Small intestine (tissue), 16 donors: ENCODE measurements at places on chromosomes 1 and 21. TPM values are rescaled to one million over a fixed set of nuclear protein-coding genes. Genes with fewer than 3 reads are reported as not detected.
A peak's percentile ranks its signal among the peaks of the same experiment; 100 is the strongest.

- H3K27ac ChIP-seq: no peak overlapping the region
- peaks cover 22% of the 10 kb centered on the region for H3K36me3 ChIP-seq
- no peak overlapping the region for H3K4me3 ChIP-seq
- DNase-seq: peak; percentile 69
Observed at GRCh38 chr1:10663678-10664035, 132.8 kb downstream of the CASZ1 start.

DNA sequence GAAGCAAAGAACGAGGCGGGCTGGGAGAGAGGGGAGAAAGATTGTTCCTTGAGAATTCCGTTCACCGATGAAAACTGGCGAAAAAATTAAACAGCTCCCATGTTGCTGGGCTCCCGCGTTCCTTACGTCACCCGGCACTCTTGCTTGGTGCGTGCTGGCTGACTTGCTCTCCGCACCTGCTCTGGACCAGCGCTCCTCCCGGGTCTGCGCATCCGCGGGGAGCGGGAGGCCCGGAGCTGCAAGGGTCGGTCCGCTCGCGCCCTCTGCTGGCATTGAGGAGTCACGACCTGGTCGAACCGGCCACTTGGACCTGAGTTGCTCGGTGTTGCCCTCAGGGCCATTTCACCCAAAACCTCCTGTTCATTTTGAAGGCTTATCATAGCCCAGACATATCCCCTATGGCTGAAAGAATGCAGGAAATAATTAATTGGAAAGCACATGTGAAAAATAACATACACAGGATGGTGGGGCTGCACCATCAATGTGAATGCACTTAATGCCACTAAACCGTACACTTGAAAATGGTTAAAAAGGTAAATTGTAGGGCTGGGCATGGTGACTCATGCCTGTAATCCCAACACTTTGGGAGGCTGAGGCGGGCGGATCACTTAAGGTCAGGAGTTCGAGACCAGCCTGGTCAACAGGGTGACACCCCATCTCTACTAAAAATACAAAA is 98.9 kb upstream of the BACE2 start:
- H3K4me1 ChIP-seq: no peaks in the 10 kb centered on the region
- no peak overlapping the region for H3K4me3 ChIP-seq
- DNase-seq: peak; percentile 61

DNA sequence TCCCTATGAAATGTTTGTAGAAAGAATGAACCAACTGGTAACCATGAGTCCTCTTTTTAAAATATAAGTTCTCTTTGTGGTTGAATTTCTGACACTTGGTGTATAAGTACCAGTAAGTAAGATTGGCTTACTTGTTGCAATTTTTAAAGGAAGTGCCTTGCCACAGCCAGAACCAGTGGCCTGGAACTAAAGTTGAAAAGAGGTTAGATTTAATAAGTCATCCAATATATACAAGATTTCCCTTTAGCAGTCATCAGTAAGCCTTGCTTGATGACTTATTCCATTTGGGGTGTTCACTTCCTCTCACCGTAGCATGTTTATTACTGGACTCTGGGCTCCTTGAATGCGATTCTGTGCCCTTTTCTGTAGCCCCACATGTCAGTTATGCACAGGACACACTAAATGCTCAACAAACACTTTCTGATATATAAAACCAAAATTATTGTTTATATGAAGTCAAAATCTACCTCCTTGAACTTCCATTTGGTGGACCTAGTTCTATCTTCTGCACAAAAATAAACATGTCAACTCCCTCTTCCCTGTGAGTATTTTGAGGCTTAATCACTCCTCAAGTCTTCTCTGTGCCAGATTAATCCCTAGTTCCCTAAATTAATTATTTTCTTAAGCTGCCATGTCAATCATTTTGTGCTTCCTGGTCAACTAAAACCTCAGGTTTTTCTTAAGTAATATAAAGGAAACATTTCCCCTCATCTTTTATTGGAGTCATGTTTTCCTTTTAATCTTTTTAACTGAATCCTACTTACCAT is 218.1 kb downstream of the ST6GALNAC3 start:
- H3K27ac ChIP-seq: no peak overlapping the region
- DNase-seq: no peak

- H3K4me3 ChIP-seq: no peak overlapping the region
- H3K27ac ChIP-seq: no peak overlapping the region
- H3K4me1 ChIP-seq: no peaks in the 10 kb centered on the region
- DNase-seq: no peak
Observed at GRCh38 chr1:152543820-152544219, 22.8 kb downstream of the LCE3E start.

DNA sequence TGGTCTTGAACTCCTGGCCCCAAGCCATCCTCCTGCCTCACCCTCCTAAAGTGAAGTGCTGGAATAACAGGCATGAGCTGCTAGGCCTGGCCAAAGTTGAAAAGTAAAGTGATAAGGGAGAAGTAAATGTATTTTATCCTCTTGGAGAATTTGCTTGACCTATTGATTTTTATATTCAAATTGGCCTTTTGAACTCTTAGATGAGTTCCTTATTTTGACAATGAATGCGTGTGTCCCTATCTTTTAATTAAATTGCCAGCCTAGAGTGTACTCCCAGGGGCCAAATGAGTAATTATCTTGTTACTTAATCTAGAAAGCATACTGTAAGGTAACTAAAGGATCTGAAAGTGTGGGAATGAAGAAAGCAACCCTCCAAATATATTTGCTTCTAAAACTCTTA is 11.4 kb downstream of the RNF11 start:
- H3K27me3 ChIP-seq: no peaks in the 10 kb centered on the region
- H3K36me3 ChIP-seq: no peaks in the 10 kb centered on the region
- no peak overlapping the region for H3K27ac ChIP-seq

The KRTAP7-1 gene
- not detected for polyA plus RNA-seq

DNA sequence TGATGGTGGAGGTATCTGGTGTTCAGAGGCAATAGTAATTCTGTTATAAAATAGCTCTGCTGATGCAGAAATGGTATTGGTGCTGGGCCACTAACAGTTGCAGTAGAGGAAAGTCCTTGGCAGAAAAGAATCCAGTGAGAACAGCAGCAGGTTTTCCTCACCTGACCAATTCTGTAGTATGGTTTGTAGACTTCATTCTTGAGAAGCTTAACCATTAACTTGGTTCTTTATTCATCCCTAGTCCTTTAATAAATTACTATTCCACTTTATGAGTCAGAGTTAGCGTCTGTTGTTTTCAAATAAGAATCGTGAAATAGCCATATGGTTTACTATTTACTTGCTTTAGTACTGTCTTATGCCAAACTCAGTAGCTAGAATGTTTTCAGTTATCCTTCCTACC is 128.5 kb upstream of the SERTAD4 start:
- no peaks in the 10 kb centered on the region for H3K27me3 ChIP-seq
- H3K27ac ChIP-seq: no peak overlapping the region
- H3K4me1 ChIP-seq: no peaks in the 10 kb centered on the region
- H3K4me3 ChIP-seq: no peak overlapping the region
- no peaks in the 10 kb centered on the region for H3K36me3 ChIP-seq

GRCh38 chr1:244162786-244163530 is 111.9 kb downstream of the ZBTB18 start:
- H3K36me3 ChIP-seq: no peaks in the 10 kb centered on the region
- H3K27me3 ChIP-seq: no peaks in the 10 kb centered on the region
- no peak overlapping the region for H3K27ac ChIP-seq

The PGLYRP3 gene
- polyA plus RNA-seq: not detected

The CHIA gene
- not detected for polyA plus RNA-seq

DNA sequence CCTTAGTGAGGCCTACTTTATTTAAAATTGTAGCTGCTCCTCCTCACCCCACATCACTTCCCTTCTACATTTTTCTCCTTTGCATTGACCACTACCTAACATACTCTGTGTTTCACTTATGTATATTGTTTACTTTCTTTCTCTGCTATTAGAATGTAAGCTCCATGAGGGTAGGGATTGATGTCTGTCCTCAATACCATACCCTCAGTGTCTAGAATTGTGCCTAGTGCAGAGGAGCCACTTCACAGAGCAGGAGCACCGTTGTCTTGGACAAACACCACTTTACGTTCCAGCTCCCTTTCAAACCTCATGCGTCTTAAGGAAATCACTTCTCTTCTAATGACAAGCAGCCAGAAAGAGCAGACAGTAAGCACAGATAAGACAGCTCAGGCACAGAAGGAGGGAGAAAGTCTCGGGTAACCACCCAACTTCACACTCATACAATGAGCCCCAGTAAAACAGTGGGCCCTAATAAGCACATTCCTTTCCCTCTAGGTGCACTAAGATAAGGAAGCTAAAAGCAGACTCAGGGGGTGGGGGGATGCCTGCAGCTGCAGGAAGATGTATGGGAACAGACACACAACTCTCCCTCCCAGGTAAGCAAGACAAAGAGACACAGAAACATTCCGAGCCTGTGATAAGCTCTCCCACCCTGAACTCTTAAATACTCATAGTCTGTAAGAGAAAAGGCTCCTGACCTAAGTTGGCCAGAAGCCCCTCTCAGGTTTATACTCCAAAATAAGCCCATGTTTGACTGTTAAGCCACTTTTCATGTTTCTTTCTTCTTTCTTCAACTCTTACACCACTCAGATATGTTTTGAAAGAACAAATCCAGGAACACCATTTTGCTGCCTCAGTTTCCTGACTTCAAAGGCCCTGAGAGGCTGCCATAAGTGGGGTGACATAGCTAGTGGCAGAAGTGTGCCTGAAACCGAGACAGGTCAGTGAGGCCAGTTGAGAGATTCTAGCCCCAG is 7.1 kb upstream of the PLEKHM2 start:
- no peak overlapping the region for H3K4me3 ChIP-seq
- H3K27me3 ChIP-seq: no peaks in the 10 kb centered on the region
- DNase-seq: no peak

DNA sequence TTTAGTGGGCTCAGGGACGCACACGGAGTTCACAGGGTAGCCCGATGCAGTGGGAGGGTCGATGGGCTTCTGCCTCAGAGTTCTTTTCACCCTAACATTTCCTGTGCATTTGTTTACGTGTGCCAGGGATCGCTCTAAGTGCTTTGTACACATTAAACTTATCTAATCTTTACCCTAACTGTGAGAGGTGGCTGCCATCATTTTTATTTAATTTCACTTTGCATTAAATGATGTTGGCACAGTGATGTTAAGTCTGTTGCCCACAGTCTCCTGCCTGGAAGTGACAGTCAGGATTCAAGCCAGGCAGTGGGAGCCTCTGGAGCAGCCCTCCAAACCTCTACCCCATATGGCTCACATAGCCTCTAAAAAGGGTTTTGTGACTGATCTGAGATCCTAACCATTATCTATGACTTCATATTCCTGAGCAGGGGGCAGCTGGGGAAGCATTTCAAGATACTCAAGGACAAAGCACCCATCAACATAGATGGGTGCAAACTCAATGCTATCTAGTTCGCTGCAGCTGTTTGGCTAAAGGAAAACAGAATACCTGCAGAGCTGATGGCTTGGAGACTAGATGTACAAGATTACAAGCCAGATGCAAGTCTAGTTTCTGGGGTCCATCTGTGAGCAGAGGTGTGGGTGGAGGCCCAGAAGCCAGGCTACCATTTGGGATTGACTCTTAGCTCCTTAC is 303.8 kb downstream of the DISC1 start:
- H3K27me3 ChIP-seq: peaks cover 4% of the 10 kb centered on the region
- H3K4me1 ChIP-seq: no peaks in the 10 kb centered on the region
- H3K36me3 ChIP-seq: no peaks in the 10 kb centered on the region
- no peak for DNase-seq

DNA sequence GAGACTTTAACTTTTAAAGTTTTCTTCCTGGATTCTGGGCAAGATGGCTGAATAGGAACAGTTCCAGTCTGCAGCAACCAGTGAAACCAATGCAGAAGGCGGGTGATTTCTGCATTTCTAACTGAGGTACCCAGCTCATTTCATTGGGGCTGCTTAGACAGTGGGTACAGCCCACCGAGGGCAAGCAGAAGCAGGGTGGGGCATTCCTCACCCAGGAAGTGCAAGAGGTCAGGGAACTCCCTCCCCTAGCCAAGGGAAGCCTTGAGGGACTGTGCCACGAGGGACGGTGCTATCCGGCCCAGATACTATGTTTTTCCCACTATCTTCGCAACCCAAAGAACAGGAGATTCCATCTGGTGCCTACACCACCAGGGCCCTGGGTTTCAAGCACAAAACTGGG is 121.0 kb downstream of the VAV3 start:
- no peak for DNase-seq
- H3K4me1 ChIP-seq: no peaks in the 10 kb centered on the region
- no peaks in the 10 kb centered on the region for H3K27me3 ChIP-seq
- H3K4me3 ChIP-seq: no peak overlapping the region
- H3K36me3 ChIP-seq: no peaks in the 10 kb centered on the region

The MCOLN2 gene
- 1.6 TPM for polyA plus RNA-seq

The HMGCS2 gene
- polyA plus RNA-seq: 8.3 TPM

The IL22RA1 gene
- polyA plus RNA-seq: 131 TPM

- no peak for DNase-seq
- H3K27me3 ChIP-seq: no peaks in the 10 kb centered on the region
- peak overlapping the region; percentile 53 for H3K4me3 ChIP-seq
Observed at GRCh38 chr1:161068306-161069234, 1.1 kb downstream of the ARHGAP30 start.

DNA sequence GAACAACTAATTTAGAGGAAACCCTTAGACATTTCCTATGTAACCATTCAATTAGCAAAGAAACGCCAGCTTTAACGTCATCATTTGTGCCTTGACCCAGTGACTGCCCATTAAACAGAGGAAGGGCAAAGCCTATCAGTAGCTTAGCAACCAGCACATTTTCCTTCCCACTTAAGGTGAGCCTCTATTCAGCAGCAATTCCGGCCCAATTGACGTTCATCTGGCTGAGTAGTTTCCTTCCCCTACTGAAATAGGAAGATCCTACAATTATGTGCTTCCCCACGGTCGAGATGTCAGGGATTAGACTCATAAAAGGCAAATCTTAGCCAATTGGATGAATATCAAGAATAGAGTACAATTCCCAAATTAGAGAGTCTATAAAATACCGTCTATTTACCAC is 482.1 kb upstream of the ADAMTS5 start:
- DNase-seq: no peak
- H3K36me3 ChIP-seq: no peaks in the 10 kb centered on the region
- H3K4me1 ChIP-seq: peaks cover 3% of the 10 kb centered on the region

DNA sequence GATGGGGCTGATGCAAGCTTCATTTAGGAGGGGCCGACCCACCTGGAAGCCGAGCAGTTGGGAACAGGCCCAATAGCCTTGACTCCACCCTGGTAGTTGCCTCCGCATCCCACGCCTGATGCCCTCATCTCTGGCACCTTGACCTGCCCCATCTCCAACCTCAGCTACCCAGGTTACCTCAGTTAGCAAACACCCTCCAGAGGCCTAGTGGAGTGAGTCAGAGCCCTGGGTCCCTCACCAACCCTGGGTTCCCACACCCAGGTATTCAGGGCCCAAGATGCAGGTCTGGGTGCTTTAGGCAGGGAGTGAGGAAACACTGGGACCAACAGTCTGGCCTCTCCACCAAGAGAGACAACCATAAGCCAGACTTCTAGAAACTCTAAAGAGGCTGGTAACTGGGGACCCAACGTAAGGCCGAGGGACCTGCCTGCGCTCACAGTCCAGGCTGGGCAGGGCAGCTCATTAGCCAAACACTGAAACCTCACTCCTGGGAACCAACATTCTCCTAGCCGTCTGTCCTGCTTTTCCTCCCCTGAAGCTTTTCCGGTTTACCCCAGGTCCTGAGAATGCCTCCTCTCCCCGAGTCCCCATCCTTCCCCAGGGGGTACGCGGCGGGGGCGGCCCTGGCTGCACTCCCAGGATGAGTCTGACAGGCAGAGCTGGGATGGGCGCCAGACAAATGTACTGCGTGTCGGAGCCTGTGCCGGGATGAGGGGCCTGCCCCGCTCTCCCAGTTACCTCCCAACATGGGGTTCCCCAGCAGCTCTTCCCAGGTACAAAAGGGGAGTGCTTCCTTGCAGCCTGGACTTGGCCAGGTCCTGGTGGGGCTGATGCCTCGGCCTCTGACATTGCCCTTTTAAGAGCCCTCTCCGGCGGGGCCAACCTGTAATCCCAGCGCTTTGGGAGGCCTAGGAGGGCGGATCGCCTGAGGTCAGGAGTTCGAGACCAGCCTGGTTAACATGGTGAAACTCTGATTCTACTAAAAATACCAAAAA is 8.9 kb upstream of the CELSR2 start:
- H3K27ac ChIP-seq: no peak overlapping the region
- peaks cover 19% of the 10 kb centered on the region for H3K36me3 ChIP-seq
- H3K27me3 ChIP-seq: no peaks in the 10 kb centered on the region
- H3K4me3 ChIP-seq: no peak overlapping the region
